ENCODE measurements at places on chromosomes 5 and 9.

- DNase-seq: no peak
Measured at GRCh38 chr5:173890195-173890991, 2.2 kb downstream of the CPEB4 start.

DNA sequence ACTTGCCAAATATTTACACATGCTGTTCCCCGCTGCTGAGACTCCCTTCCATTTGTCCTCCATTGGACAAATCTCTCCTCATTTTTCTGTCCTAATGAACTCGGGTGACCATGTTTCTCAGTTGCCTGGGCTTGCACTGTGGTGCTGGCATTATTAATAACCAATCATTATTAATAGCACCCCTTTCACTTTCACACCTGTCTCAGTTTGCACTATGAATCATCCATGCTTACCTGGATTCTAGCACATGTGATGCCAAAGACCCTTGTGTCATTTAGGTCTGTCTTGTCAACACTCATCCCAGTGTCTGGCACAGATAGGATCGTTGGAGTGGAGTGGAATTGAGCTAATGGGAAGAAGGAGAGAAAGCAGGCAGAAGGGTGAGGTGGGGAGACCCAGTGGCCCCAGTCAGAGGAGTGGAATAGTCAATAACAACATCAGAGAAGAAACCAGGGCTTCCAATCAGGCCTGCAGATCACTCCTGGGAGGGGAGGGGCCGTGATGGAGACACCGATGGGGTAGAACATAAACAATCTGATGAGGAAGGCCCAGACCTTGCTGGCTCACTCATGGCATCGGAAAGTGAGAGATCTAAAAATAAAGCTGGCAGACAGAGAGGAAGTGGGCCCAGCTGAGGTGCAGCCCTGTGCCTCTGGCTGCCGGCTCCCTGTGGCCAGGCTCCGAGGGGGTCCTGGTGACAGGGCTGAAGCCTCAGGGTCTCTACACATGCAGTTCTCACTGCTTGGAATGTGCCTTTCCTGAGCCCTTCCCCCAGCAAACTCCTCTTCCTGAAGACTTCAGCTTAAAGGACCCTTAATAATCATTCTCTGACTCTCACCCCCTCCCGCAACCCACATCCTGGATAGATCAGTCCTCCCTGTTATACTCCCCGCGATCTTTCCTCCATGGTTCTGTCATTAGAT is 33.5 kb upstream of the CRB2 start:
- DNase-seq: peak; percentile 24

DNA sequence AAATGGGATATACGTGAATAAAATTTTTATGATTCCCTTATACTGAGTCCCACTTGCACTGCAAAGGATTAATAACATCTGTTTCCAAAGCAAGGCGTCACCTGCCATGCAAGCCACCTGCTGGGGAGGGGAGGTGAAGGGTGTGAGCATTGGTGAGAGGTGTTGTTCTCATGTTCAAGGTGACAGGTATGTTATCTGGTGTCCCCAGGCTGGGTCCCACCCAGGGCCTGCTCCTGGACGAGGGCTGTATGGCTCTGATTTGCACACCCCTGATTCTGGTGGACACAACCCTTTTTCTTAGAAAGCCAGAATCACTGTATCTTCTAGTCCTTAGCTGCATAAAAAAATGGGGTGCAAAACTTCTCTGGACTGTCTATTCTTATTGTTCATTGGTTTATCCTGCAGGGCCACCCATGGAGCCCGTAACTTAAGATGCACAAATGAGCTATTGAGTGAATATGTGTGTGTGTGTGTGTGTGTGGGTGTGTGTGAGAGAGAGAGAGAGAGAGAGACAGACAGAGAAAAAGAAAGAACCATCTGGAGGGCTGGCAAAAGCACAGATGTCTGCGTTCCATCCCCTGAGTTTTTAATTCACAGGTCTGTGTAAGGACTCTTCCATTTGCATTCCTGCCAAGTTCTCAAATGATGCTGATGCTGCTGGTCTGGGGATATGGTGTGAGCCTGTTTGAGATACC is 53.7 kb downstream of the SYK start:
- no peak for DNase-seq

DNA sequence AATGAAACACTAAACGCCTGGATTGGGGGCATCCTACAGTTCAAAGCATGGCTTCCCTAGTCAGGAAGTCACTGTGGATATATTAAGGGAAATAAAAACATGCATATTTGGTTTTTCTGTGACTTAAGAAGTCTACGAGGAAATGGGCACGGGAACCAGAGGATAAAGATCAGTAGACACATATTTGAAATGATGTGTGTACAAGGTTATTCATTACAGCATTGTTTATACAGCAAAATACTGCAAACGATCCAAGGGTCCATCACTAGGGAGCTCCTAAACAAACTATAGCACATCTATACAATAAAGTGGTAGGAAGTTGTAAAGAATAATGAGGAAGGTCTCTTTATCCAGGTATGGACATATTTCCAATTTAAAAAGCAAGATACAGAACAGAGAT is 71.8 kb downstream of the EFNA5 start:
- no peak for DNase-seq

DNA sequence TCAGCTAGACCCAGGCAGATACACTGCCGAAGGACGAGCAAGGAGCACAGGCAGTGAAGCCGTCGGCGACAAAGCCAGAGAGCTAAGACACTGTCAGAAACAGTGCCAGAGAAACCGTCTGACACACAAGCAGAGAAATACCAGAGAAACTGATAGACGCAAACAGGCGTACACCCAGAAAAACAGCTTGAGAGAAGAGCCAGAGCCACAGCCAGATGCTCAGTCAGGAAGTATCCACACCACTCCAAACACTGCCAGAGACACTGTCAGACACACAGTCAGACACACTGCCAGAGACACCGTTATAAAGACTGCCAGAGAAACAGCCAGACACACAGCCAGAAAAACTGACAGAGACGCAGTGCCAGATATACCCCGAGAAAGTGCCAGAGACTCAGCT is 19.1 kb downstream of the CNTFR start:
- no peak for DNase-seq

DNA sequence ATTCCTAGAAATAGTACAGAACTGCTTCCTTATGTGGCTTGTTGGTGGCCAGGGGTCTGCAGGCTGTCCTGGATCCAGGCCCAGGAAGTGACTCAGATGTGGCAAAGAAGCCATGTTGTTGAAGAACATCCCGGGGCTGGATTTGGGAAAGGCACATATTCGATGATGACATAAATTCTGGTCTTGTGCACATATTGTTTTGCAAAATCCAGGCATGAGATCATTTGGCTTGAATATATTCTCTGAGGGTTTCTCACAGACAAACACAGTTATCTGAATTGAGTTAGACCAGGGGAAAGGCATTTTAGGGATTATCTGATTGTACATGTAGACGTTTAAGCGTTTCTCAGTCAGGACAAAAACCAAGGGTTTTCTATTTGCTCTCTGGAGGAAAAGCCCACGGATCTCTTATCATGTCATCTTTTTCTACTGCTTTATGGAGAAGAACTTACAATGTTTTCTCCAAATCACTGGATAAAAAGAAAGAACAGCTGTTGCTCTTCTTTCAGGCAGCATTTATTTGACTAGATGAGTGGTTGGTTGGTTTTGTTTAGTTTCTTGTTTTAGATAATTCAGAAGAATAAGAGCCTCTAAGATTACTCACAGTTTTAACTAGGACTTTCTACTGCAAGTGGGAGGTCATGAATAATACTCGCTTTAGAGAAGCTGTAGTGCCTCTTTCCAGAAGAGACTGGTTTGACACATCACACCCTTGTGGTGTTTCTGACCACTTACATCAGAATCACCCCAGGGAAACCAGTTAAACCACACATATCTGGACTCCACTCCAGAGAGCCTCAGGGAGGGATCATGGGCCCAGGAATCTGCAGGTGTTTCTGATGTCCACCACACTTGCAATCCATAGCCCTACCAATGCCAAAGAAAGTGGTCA is 29.5 kb upstream of the LHFPL2 start:
- no peak for DNase-seq

DNA sequence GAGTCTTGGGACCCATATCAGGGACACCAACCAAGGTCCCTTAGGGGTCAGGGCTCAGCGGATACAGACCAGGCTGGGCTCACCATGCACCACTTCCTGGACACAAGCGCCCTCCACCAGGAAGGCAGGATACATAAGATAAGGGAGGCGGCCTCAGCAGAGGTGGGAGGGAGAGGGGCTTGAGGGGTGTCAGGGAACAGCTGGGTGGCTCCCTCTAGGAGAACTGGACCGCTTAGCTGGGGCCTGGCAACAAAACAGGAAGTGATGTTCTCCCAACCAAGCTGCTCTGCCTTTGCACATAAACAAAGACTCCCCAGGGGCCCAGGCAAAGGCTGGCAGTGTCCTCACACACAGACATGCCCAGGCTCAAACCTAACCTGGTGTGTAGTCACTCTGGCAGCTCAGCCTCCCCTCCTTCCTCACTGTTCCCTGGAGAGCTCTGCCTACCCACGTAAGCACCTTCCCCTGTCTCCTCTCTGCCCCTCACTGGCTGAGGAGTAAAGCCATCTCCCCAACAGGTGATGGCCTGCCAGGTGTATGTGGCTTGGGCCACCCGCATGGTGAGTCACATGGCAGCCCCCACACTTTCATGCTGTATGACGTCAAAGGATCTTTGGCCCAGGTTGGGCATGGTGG is 5.8 kb upstream of the BICD2 start:
- DNase-seq: no peak

- DNase-seq: no peak
Measured at GRCh38 chr5:146891511-146891910, 13.0 kb upstream of the PPP2R2B start.
